ENCODE measurements at places on chromosomes 6 and 20. TPM values are rescaled to one million over a fixed set of nuclear protein-coding genes. Genes with fewer than 3 reads are reported as not detected.

Gene PRSS35
- 131 TPM for total RNA-seq

DNA sequence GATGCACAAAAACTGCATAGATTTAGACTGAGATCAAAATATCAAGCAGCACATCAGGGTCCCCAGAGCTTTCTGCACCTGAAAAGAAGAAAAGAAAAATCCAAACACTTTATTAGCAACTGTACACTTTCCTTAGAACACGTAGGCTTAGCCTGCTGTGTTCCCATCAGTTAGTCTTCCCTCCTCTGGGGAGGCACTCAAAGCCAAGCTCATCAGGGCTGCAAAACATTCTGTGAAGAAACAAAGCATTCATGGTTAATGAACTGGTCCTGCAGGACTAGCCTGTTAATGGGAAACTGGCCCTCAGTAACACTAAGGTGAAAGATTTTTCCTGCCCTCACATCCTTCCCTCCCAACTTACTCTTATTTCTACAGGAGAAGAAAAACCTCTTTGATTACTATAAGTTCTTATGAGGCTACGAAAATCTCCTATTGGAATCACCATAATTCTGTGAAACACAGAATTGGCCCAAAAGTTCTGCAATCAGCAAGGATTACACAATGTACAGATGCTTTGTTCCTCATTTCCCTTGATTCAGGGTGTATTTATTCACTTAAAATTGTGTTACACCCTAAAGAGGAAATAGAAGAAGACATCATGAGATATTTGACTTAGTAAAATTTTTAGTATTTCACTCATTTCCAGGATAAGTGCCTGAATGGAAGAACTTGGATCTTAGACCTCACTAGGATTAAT is 901.0 kb upstream of the MAP3K7 start:
- no peaks in the 10 kb centered on the region for H3K36me3 ChIP-seq
- DNase-seq, result no peak
- peaks cover 4% of the 10 kb centered on the region for H3K4me1 ChIP-seq
- H3K27ac ChIP-seq, result no peak overlapping the region
- no peak overlapping the region for H3K4me3 ChIP-seq

DNA sequence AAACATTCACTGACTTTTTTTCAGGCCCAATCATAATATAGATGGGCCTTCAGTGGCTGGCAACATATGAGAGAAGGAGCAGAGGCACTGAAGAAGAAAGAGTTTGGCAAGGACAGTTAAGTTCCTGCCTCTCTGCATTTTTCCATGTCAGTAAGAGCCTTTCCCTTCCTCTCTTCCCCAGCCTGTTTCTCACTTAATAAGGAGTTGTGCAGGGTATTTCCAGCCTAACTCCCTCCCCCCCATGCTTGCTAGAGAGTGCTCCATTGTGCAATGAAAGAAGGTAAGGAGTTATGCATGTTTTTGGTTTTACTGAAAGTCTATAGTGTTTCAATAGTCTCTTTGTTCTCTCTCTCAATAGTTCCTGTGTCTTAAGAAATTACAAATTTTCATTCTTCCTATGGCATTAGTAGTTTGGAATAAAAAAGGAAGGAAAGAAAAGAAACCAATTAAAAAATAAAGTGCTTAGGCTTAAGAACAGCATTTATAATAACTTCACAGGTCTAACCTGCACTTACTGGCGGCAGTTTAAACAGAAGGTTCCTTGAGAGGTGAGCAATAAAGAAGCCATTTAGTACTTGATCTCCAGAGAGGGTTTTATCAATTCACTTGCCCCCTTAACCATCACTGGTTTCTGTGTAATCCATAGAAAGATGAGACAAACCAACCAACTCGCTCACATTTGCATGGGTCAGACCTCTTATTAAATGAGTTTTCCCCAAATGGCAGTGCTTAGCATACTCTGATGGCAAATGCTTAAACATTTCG is 251.1 kb downstream of the PTPRT start:
- DNase-seq, result no peak
- no peaks in the 10 kb centered on the region for H3K36me3 ChIP-seq
- H3K4me3 ChIP-seq, result no peak overlapping the region
- H3K27me3 ChIP-seq, result no peaks in the 10 kb centered on the region
- no peak overlapping the region for H3K27ac ChIP-seq

- no peak overlapping the region for H3K27ac ChIP-seq
- no peaks in the 10 kb centered on the region for H3K27me3 ChIP-seq
- H3K36me3 ChIP-seq, result peaks cover 12% of the 10 kb centered on the region
- no peak overlapping the region for H3K4me3 ChIP-seq
Observed at GRCh38 chr20:38452880-38453624, 17.9 kb upstream of the SNHG17 start.

Data from A673 (cell line).